Ecto neural progenitor cell (in vitro differentiated cells): ENCODE measurements at places on chromosomes 2 and 18.

- DNase-seq = no peak
These were observed 27.0 kb upstream of the TWIST2 start for GRCh38 chr2:238820916-238821315.

GRCh38 chr2:102142829-102143449, 393 bp downstream of the IL1R1 start:
- peak; percentile 70 for DNase-seq

- DNase-seq = peak; percentile 69
These were observed 65.3 kb upstream of the FOXI3 start for GRCh38 chr2:88517759-88518201.

DNA sequence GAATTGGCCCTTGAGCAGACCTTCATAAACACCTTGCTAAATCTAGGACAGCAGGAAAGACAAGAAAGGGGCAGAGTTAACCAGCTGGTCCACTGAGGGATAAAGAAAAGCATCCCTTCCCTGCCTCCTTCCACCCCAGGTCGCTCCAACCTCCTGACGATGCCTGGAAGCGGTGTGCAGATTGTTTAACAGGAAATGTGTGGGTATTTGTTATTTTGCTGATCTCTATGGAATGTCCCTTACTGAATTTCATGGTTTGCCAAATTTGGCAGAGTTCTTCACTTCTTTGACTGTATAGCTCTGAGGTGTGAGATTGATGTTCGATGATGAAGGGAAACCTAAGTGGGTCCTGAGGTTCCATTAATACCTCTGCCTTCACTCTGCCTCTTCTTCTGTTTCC, 72.9 kb downstream of the MAP3K20 start:
- no peak for DNase-seq

DNA sequence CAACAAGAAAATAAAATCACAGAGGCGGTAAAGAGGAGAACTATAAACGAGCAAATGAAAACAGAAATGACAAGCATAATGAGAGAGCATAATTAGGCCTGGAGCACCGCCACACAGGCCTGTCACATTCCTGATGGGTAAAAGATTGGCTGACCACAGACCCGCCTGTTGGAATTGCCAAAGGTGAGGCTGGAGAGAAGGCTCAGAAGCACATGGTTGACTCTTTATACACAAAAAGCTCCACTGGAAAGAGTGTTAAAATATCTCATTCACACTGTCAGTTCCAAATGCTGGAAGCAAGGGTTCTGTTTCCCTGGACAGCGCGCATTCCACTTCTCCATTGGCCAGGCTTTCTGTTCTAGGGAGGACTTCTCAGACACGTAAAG, 5.9 kb upstream of the LGALSL start:
- no peak for DNase-seq

DNA sequence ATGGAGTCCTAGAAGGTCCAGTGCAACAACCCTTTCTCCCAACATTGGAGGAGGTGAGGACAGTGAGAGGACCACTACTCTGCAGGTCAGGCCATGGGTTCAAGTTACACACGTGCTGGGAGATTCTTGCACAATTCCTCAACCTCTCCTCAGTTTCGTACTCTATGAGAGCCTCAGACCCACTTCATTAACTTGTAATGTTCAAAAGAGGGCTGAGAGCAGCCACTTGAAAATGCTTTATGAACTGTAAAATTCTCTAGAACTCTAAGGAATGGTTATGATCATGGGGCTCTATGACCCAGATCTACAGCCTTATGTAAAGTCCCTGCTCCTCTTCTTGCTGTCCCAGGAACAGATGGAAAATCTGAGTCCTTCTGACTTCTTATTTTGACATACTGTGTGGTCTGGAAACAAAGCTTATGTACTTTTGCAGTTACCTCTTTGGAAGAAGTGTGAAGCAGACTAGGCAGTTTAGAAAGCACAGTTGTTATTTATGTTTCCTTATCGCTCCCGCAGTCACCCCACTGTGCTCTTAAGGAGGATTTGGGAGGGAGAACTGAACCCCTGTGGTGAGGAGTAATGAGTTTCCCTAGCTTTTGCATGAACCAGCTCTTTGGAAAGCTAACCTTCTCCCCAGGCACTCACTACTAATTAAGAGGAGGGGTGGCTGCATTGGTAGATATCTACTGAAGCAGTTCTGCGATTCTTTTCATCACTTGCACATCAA, 296.6 kb downstream of the LRRTM1 start:
- DNase-seq = peak; percentile 46

DNA sequence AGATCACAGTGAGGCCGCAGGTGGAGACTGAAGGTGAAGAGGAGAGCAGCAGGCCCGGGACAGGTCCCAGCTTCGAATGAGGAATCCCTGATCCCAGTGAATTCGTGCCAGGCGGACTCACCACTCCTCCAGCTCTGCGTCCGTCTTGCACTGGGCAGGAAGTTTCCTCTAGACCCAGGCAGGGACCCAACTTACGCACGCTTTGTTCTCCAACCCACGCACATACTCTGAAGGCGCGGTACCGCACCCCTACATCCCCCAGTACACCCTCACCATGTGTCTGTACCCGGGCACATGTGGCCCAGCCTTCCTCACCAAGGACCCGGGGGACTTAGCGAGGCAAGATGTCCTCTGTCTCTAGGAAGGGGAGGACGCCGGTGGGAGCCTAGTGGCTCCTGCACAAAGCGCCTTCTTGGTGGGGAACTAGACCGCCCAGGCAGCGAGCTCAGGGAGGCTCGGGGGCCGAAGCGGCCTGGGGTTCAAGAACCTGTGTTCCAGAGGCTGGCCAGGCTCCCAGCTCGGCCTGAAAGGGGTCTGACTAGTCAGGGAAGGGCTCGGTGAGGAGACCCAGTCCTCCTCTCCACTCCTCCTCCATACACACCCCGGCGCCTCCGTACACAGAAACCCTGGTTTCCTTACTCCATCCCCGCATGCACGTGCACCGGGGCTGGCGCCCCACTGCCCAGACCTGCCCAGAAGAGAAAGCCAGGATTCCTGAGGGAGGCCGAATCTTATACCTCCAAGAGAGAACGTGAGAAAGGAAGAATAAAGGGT, 38.3 kb upstream of the ATP6V1B1 start:
- no peak for DNase-seq

GRCh38 chr18:11665146-11665545, 23.9 kb upstream of the GNAL start:
- DNase-seq = no peak

GRCh38 chr2:84991404-84992160, 20.6 kb downstream of the KCMF1 start:
- DNase-seq = no peak

DNA sequence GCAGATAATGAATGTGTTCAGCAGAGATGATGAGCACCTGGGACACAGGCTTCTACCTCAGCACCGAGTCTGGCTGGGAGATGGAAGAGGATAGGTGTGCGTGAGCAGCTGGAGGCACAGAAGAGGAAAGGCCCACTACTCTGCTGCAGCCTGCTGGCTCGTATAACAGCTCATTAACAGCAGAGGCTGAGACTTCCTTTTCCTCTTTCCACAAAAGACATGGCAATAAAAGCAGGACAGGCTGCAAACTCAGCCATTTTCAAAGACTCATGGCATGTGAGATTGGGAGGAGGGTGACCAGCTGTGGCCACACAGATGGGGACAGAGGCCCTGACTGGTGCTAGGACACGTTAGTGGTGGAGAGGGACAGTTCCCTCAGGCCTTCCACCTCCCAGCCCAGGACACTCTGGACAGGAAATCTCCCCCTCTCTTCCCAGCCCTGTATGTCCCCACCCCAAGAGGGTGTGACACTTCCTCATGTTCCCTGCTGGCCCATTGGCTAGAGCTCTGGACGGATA, 60.3 kb downstream of the CACNB4 start:
- DNase-seq = no peak

DNA sequence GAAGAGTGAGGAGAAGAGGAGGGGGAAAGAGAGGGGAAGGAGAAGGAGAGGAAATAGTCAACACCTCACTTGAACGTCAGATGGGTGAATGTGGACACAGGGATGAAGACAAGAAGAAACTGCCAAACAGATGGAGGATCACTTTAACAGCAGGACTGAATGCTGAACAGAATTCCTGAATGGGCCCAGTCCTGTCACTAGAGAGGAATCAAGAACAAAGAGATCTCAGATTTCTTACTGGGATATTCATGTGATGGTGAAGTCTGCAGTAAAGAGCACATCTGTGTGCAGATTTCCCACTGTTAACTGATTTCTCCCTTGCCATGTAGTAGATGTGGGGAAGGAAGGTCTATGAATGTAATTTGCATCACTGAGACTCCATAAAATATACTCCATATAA, 135.4 kb downstream of the L3MBTL4 start:
- DNase-seq = no peak

- no peak for DNase-seq
These were observed 151.9 kb downstream of the CERS6 start for GRCh38 chr2:168607992-168608391.

DNA sequence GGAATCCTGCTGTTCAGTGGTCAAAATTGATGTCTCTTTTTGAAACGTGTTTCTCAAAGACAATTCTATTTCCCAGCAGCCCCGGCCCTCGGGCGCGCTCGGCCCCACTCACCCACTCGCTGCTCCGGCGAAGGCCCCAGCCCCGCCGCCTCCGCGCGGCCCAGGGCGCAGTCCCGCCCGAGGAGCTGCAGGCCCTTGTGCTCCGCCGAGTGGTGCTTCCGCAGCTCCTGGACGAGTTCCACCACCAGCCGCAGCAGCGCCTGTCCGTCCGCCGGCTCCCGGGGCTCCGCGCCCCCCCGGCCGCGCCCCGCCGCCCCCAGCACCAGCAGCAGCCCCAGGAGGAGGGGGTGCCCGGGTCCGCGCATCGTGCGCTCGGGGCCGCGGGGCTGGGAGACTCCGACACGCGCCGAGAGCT, 413 bp downstream of the ALKAL2 start:
- peak; percentile 61 for DNase-seq

DNA sequence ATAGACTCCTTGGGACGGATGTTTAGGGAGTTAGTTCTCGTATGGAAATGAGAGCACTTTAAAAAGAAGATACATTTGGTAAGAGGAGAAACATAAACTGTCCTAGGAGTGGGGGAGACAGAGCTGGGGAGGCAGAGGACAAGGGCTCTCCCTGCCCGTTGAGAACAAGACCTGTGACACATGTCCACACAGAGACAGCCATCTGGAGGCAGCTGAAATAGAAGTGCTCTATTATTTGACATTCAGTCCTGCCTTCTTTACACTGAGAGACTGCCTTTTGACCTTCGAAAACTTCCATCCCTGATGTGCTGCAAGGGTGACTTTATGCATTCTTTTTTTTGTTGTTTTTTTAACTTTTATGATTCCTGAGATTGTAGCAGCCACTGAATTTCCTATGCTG, 150.1 kb downstream of the UXS1 start:
- no peak for DNase-seq

- DNase-seq = no peak
These were observed 543.6 kb downstream of the PLCL1 start for GRCh38 chr2:198347946-198348345.
